ENCODE measurements at places on chromosomes 3 and 15.

- no peak for DNase-seq
Observed at GRCh38 chr3:142165194-142165593, 15.8 kb upstream of the TFDP2 start.

- DNase-seq: no peak
Observed at GRCh38 chr3:196327405-196327804, 9.4 kb upstream of the DYNLT2B start.

GRCh38 chr3:66336333-66336766 lies 115.5 kb downstream of the SLC25A26 start:
- DNase-seq: no peak

DNA sequence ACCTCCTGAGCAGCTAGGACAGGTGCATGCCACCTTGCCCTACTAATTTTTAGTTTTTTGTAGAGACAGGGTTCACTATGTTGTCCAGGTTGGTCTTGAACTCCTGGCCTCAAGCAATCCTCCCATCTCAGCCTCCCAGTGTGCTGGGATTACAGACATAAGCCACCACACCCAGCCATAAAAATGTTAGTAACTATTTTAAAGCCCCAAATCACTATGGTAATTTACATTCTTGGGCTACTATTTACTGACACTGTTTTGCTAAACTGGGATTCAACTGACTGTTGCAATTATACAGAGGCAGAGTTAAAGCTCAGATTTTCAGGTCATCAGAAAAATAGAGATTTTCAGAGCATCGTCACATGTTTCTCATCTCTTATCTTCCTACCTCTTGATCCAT lies 258.6 kb downstream of the FEZF2 start:
- DNase-seq: no peak

- no peak for DNase-seq
Observed at GRCh38 chr3:100630664-100631063, 21.3 kb downstream of the ADGRG7 start.

- DNase-seq: no peak
Observed at GRCh38 chr3:190266265-190266912, 55.9 kb downstream of the CLDN1 start.

- no peak for DNase-seq
Observed at GRCh38 chr3:155442072-155442471, 148.6 kb upstream of the STRIT1 start.
